ENCODE measurements at places on chromosomes 5 and 9. TPM values are rescaled to one million over a fixed set of nuclear protein-coding genes. Genes with fewer than 3 reads are reported as not detected.

Gene ZNG1A
- polyA plus RNA-seq = 30.5 TPM

- DNase-seq = no peak
These were observed 115.9 kb downstream of the ATPSCKMT start for GRCh38 chr5:10133830-10134229.

DNA sequence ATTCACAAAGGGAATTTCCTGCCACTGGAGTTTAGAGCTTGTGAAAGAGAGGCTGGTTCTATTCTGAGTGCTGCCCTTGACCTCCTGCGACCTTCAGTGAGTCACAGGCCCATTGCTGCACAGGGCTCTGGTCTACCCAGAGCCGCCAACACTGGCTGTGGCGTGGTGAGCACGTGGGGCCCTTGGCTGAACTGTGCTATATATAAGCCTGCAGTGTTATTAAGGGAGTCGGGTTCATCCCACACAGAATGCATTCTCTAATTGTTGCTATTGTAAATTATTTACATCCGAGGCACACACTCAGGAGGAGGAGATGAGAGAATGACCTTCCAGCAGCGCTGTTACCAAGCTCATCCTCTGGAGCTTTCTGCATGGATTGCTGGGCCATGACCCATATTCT lies 47.1 kb downstream of the BRINP1 start:
- no peak for DNase-seq

DNA sequence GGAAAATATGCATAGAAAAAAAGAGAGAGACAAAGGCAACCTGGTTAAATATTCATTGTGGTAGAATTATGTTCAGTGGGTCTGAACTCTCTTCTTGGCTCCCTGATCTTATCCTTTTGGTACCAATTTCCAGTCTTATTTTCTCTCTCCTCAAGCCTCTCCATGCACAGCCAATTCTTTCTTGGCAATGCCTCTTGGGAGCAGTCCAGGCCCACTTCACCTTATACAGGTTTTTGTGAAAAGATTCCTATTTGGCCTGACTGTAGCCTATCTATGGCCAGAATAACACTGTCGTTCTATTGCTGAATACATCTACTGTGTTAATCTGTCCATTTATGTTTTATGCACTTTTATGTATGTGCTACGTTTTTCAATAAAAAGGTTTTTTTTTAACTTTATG lies 2.7 kb downstream of the ELOVL7 start:
- DNase-seq = no peak

Gene OR1J2
- not detected for polyA plus RNA-seq

Gene PIP5K1B
- not detected for polyA plus RNA-seq

DNA sequence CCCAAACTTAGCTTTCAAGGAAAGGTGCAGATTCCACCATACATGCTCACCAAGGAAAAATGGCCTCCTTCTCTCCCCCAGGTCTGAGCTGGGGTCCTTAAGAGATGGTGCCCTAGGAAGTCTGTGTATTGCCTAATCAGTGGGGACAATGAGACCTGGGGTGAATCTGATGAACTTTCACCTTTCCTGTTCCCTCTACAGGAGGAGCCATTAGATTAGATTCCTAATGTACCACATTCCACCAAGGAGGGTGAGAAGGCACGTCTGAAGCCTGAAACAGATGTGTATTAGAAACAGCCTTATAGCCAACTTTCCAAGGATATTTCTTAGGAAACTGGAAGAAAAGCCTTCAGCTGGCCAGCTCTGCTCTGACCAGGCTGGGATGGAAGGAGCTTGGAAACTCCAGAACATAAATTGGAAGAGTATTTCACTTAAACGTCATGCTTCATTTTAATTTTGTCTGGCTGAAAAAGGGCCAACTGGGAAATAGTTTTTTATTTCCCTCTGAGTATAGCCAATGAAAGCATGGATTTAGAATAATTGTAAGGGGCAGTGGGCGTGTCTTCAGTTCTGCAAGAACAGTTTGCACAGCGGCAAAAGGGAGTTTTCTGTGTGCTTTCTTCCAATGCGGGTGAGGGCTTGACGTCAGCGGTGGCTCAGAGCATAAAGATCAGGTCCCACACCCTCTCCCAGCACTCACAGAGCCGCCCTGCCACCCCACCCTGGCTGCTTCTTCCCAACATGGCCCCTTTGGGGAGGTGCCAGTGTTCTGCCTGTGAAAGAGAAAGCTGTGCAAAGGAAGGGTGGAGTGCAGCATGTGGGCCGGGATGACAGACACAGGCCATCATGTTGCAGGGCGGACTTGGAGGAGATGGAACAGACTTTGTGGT lies 210.9 kb downstream of the ESM1 start:
- no peak for DNase-seq

GRCh38 chr9:72564479-72565281 lies 43.3 kb downstream of the TMC1 start:
- no peak for DNase-seq

DNA sequence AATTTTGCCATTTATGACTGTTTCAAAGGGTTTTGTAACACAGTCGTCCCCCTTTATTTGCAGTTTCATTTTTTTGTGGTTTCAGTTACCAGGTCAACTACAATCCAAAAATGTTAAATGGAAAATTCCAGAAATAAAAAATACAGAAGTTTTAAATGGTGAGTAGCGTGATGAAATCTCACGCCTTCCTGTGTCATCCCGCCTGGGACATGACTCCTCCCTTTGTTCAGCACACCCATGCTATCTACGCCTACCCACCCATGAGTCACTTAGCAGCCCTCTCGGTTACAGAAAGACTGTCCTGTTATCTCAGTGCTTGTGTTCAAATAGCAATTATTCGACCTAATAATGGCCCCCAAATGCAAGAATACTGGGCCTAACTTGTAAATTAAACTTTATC lies 765.3 kb upstream of the ADAMTS16 start:
- no peak for DNase-seq

- DNase-seq = peak; percentile 52
These were observed 133.4 kb downstream of the UGCG start for GRCh38 chr9:112029921-112030444.

DNA sequence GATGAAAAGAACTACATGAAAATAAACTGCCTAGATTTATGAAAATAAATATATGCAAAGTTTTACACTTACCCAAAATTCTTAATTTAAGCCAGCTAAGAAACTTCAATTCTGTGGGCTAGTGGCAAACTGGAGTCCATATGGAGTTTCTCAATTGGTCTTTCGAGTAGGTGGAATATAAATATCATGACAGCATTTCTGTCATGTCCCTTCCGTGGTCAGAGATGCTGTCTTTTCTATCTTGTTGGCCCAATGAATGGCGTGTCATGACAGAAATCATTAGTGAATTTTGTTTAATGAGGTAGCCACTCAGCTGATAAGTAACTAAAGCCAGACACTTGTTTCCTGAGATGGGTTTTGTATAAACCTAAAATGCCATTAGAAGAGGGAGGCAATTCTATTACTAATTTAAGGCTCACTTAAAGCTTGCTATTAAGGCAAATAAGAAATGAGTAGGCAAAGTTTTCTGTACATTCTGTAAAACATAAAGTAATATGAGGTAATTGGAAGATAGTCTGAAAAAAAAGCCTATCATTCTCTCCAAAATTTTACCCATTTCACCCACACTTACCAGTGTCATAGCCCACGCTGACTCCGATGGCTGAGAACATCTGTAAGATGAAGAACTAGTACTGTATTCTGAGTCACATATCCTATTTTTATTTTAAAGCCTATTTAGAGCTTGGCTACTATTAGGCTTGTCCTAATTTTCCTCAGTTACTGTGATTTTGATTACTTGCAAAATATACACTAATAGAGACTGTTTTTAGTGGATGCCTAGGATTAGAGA lies 419.3 kb upstream of the MEF2C start:
- no peak for DNase-seq

- no peak for DNase-seq
These were observed 63.9 kb downstream of the SERINC5 start for GRCh38 chr5:80191991-80192398.

Gene WDR41
- 84.5 TPM for polyA plus RNA-seq

DNA sequence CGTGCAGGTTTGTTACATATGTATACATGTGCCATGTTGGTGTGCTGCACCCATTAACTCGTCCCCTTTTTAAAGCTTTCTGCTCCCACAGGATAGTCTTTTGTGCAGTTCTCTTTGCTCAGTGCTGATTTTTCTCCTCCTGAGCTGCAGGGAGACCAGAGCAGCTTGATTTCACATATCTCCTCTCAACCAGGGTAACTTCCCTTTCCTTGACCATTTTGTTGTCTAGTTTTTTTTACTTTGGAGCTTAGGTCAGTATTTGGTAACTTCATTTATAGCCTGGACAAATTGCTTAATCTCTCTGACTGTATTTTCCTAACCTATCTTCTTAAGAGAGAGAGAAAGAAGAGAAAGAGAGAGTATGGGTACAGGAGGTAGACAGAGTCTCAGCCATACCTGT lies 137.1 kb upstream of the ZNF366 start:
- DNase-seq = no peak

- DNase-seq = no peak
These were observed 1.1 kb downstream of the ECM2 start for GRCh38 chr9:92534674-92535073.

DNA sequence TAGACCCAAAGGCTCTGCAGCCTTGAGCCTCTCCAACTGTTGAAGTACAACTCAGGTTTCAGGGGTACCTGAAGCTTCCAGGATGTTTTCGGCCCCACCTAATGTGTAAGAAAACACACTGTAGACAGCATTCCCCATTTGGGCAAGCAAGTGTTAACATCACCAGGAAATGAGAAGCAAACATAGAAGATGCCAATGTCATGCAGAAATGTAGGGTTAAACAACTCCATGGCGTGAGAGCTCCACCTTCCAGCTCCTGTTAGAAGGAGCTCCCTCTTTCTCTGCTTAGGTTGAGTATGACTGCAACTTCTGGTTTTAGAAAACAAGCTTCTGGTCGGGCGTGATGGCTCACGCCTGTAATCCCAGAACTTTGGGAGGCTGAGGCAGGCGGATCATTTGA lies 31.0 kb upstream of the DENND1A start:
- DNase-seq = no peak

GRCh38 chr9:124662561-124662960 lies 108.5 kb downstream of the NR6A1 start:
- no peak for DNase-seq

GRCh38 chr5:94577466-94578245 lies 40.7 kb downstream of the KIAA0825 start:
- no peak for DNase-seq

Gene NTMT1
- 50.4 TPM for polyA plus RNA-seq

Gene C6
- polyA plus RNA-seq = 0.22 TPM

Gene PLAC8L1
- polyA plus RNA-seq = 0.15 TPM

Gene HABP4
- 8.9 TPM for polyA plus RNA-seq
